Caco-2 (cell line): ENCODE measurements at places on chromosomes 7 and 10. TPM values are rescaled to one million over a fixed set of nuclear protein-coding genes. Genes with fewer than 3 reads are reported as not detected.

DNA sequence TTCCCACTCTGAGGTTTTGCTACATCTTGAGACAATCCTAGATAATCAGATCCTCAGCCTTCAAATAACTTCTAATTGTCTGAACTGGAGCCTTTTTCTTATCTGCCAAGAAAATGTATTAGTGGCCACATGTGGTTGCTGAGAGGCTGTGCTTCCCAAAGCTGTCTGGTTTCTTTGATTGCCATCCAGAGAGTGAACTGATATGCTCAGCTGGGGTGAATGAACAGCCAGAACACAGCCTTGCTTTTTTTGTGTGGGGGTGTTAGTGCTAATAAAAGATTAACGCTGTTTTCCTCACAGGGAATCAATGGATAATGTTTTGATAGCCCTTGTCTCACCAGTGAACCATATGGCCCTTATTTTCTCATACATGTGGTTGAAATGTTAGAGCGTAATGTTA, 66.9 kb downstream of the BBS9 start:
- H3K27ac ChIP-seq: no peak overlapping the region
- H3K4me1 ChIP-seq: no peaks in the 10 kb centered on the region
- no peaks in the 10 kb centered on the region for H3K27me3 ChIP-seq
- H3K4me3 ChIP-seq: no peak overlapping the region

- peak within 1 kb of the TSS; percentile 94 for H3K27ac ChIP-seq
- no peaks in the 10 kb centered on the region for H3K27me3 ChIP-seq
- peak; percentile 100 for DNase-seq
Observed at GRCh38 chr10:4825868-4826791, at the start of gene AKR1E2. AKR1E2 (plus strand) TSS chr10:4826207; CDS start chr10:4826325, 118 bp downstream.

- H3K4me1 ChIP-seq: no peaks in the 10 kb centered on the region
- no peak overlapping the region for H3K27ac ChIP-seq
- no peaks in the 10 kb centered on the region for H3K27me3 ChIP-seq
- H3K4me3 ChIP-seq: no peak overlapping the region
- no peaks in the 10 kb centered on the region; the same call in 1 of the 2 replicates for H3K36me3 ChIP-seq
- DNase-seq: no peak
Observed at GRCh38 chr7:962401-963081, 8.1 kb upstream of the ADAP1 start.

GRCh38 chr7:36310897-36311296, 78.8 kb upstream of the ANLN start:
- no peaks in the 10 kb centered on the region for H3K4me1 ChIP-seq
- no peak for DNase-seq
- no peak overlapping the region for H3K27ac ChIP-seq
- H3K27me3 ChIP-seq: no peaks in the 10 kb centered on the region; the same call in 1 of the 2 replicates
- no peaks in the 10 kb centered on the region for H3K36me3 ChIP-seq
- no peak overlapping the region for H3K4me3 ChIP-seq

The CPSF4 gene
- total RNA-seq: 133 and 158 TPM in 2 replicates

DNA sequence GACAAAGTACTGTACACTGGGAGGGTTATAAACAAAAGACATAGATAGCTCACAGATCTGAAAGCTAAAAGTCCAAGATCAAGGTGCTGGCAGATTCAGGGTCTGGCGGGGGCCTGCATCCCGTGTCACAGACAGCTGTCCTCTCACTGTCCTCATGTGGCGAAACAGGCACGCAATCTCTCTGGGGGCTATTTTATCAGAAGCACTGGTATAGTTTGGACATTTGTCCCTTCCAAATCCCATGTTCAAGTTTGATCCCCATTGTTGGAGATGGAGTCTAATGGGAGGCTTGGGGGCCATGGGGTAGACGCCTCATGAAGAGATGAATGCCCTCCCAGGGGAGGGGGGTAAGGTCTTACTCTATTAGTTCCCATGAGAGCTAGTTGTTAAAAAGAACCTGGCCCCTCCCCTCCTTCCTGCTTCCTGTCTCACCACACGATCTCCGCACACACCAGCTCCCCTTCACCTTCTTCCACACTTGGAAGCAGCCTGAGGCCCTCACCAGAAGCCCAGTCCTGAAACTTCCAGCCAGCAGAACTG, 72.5 kb upstream of the UCN3 start:
- H3K4me1 ChIP-seq: no peaks in the 10 kb centered on the region
- H3K36me3 ChIP-seq: no peaks in the 10 kb centered on the region
- DNase-seq: no peak
- H3K27ac ChIP-seq: no peak overlapping the region

DNA sequence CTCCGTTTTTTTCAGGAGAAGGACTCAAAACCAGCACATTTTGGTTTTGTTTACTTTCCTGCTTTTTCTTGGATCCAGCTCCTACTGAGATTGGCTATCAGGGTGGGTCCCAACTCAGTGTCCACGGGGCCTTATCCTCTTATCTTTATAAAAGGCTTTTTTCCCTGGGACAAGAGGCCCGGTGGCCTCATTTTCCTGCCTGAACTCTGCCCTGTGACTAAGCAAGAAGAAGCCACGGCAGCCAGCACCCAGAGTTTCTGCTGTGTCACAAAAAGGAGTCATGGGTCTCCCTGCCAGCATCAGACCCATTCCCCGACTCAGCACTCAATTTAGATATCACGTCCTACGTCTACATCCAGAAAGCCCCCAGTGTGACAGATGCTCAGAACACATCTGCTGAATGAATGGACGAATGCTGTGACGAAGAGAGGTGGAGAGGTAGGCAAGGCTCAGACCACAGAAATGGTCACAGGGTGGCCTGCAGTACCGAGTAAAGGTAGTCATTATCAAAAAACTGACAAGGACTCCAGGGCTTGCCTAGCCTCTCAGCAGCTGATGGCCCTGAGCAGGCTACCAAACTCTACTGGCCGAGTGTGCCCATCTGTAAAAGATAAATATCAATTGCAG, 16.7 kb downstream of the DLG5 start:
- no peaks in the 10 kb centered on the region for H3K27me3 ChIP-seq
- no peaks in the 10 kb centered on the region for H3K36me3 ChIP-seq
- H3K4me3 ChIP-seq: no peak overlapping the region

The HECW1 gene
- 1.7 and 1.8 TPM in 2 replicates for total RNA-seq

The NEUROD6 gene
- not detected in 2 replicates for total RNA-seq

GRCh38 chr10:111766464-111766863, 417.1 kb downstream of the GPAM start:
- H3K27ac ChIP-seq: no peak overlapping the region
- no peak overlapping the region for H3K4me3 ChIP-seq
- no peaks in the 10 kb centered on the region for H3K36me3 ChIP-seq
- no peaks in the 10 kb centered on the region for H3K27me3 ChIP-seq
- DNase-seq: no peak

The CALCR gene
- 0.30 TPM in 1 of 2 replicates, not detected in the other for total RNA-seq
